GM23248 (cell line): ENCODE measurements at places on chromosomes 5 and 9.

GRCh38 chr5:71748360-71748759, 29.3 kb downstream of the CARTPT start:
- H3K27ac ChIP-seq, result no peak overlapping the region
- no peaks in the 10 kb centered on the region for H3K36me3 ChIP-seq
- H3K4me3 ChIP-seq, result no peak overlapping the region

GRCh38 chr9:33943389-33943788, 105.3 kb downstream of the UBAP2 start:
- no peak overlapping the region for H3K27ac ChIP-seq
- no peak for DNase-seq
- H3K27me3 ChIP-seq, result no peaks in the 10 kb centered on the region
- H3K4me1 ChIP-seq, result peaks cover 32% of the 10 kb centered on the region
- no peak overlapping the region for H3K4me3 ChIP-seq

GRCh38 chr5:36177715-36178523, 26.0 kb downstream of the SKP2 start:
- H3K36me3 ChIP-seq, result peaks cover 76% of the 10 kb centered on the region
- H3K4me3 ChIP-seq, result no peak overlapping the region
- H3K4me1 ChIP-seq, result no peaks in the 10 kb centered on the region
- H3K27ac ChIP-seq, result no peak overlapping the region
- no peaks in the 10 kb centered on the region for H3K27me3 ChIP-seq

GRCh38 chr9:126861707-126862103, 1.3 kb downstream of the ZBTB34 start:
- peak overlapping the region; percentile 60 for H3K27ac ChIP-seq
- H3K36me3 ChIP-seq, result 0 out of 2 replicates have a peak, but pooled peaks cover 2% of the 10 kb centered on the region
- H3K27me3 ChIP-seq, result 0 out of 2 replicates have a peak, but pooled peaks cover 4% of the 10 kb centered on the region
- H3K4me1 ChIP-seq, result peaks cover 22% of the 10 kb centered on the region

GRCh38 chr9:94950579-94951323, 224.3 kb downstream of the AOPEP start:
- H3K36me3 ChIP-seq, result no peaks in the 10 kb centered on the region
- H3K27ac ChIP-seq, result no peak overlapping the region
- no peak overlapping the region for H3K4me3 ChIP-seq
- peaks cover 37% of the 10 kb centered on the region for H3K4me1 ChIP-seq
- no peaks in the 10 kb centered on the region for H3K27me3 ChIP-seq

- no peaks in the 10 kb centered on the region for H3K36me3 ChIP-seq
- no peak for DNase-seq
- no peak overlapping the region for H3K27ac ChIP-seq
- H3K4me3 ChIP-seq, result no peak overlapping the region
Observed at GRCh38 chr5:136276087-136276486, 83.1 kb upstream of the SMIM32 start.

GRCh38 chr9:84270847-84271530, 69.6 kb downstream of the SLC28A3 start:
- no peak for DNase-seq
- H3K27ac ChIP-seq, result no peak overlapping the region
- no peaks in the 10 kb centered on the region; the same call in 1 of the 2 replicates for H3K27me3 ChIP-seq
- H3K4me3 ChIP-seq, result peak overlapping the region; percentile 64
- 0 out of 2 replicates have a peak, but pooled peaks cover 4% of the 10 kb centered on the region for H3K4me1 ChIP-seq

DNA sequence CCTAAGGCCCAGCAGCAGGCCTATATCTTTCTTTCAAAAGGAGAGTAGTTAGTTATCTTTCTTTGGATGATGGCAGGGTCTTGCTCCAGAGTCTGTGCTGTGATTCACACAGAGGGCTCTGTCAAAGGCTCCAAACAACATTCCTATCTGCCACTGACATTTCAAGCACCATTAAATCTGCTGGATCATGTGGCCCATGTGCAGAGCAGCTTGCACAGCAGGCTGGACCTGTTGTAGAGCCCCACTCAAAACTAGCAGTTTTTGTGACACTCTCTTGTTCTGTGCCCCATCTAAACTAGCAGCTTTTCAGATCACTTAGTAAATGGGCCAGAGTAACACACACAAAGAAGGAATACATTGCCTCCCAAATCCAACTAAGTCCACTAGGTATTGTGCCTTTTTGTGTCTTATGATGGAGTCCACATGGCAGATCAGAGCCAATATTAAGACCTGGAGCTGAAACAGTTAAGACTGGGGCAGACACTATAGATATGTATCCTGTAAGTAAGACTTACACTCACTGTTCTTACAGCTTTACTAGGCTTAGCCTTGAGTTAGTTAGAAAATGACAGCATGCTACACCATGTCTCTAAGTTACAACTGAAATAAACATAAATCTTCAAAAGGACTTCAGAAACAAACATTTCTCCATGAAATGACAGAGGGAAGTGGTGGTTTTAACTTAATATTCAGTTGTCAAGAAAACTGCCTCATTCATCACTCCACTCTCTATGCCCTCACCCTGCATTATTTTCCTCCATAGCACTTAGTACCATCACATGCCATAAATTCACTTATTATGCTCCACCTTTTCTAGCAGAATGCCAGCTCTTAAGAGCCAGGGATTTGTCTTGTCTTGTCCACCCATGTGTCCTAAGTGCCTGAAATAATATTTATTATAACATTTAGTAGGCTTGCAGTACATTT, 400.9 kb downstream of the RAB3C start:
- H3K27me3 ChIP-seq, result no peaks in the 10 kb centered on the region
- H3K4me3 ChIP-seq, result no peak overlapping the region
- H3K36me3 ChIP-seq, result no peaks in the 10 kb centered on the region; the same call in 1 of the 2 replicates
- no peaks in the 10 kb centered on the region for H3K4me1 ChIP-seq
- DNase-seq, result no peak

- peaks cover 21% of the 10 kb centered on the region for H3K4me1 ChIP-seq
- peak; percentile 77 for DNase-seq
- H3K36me3 ChIP-seq, result no peaks in the 10 kb centered on the region
- no peaks in the 10 kb centered on the region; the same call in 1 of the 2 replicates for H3K27me3 ChIP-seq
- H3K4me3 ChIP-seq, result peak overlapping the region; percentile 60
- H3K27ac ChIP-seq, result no peak overlapping the region
Observed at GRCh38 chr5:16550316-16550952, 66.4 kb downstream of the RETREG1 start.

DNA sequence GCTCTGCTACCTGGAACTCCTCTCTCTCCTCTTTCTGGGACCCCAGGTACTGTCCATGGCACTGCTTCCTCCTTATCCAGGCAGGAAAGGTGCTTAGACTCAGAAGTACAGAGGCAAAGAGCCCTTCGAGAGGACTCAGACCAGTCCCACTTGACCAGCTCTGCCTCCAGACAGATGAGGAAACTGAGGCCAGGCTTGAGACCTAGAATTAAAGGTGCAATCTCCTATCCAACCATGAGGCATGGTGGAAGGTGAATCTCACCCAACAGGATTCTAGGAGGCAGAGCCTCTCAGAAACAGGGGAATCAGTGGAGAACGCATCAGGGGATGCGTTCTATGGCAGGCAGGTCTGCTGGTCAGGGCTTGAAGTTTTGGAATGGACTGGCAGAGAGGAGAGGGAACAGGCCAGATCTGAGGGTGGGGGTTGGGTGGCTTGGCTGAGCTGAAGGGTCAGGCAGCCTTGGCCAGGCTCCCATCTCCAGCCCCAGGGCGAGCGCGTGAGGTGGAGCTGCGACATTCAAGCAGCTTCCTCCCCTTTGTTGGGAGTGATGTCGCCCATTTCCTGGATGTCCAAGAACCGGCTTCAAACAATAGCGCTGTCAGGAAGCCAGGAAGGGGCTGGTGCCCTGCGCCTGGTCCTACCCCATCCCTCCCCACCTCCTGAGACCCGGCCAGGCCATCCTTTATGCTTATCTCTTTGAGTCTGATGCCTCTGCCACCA, 26.2 kb downstream of the NDUFA8 start:
- no peak for DNase-seq
- H3K27me3 ChIP-seq, result no peaks in the 10 kb centered on the region
- no peaks in the 10 kb centered on the region for H3K36me3 ChIP-seq
- no peak overlapping the region for H3K27ac ChIP-seq
- no peak overlapping the region for H3K4me3 ChIP-seq

DNA sequence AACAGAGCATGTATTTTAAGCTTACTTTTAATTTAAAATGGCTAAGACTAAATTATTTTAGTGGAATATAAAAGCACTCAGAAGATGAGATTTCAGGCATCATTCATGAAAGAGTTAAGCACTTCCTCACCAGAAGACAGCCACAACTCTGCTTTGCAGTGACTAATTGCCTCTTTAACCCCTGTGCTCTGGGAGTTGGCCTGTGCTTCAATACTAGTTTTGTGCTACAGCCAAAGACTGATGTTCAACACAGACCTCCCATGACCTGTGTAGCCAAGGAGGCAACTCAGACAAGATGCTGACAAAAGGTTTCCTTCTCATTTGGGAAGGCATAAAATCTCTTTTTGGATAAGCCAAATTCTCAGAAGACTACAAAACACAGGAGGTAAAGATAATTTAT, 353.5 kb downstream of the FBXL17 start:
- no peak overlapping the region for H3K27ac ChIP-seq
- no peaks in the 10 kb centered on the region for H3K4me1 ChIP-seq
- no peaks in the 10 kb centered on the region for H3K27me3 ChIP-seq
- H3K36me3 ChIP-seq, result no peaks in the 10 kb centered on the region

DNA sequence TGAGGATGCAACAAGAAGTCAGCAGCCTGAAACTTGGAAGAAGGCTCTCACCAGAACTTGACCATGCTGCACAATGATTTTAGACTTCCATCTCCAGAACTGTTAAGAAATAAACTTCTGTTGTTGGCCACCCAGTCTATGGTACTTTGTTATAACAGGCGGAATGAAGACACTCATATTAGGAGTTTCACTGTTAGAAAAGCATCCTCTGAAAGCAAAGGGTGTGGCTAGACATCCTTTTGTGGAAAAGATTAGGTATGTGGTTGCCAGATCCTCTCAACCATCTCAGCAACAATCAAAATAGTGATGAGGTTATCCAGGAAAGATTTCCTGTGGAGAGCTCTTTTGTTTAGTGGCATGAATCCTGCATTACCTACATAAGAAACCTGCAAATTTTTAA, 20.7 kb downstream of the ITGA2 start:
- H3K27me3 ChIP-seq, result no peaks in the 10 kb centered on the region
- no peak for DNase-seq
- no peaks in the 10 kb centered on the region for H3K36me3 ChIP-seq
- H3K4me1 ChIP-seq, result peaks cover 60% of the 10 kb centered on the region
- no peak overlapping the region for H3K4me3 ChIP-seq

GRCh38 chr5:113212244-113212920, 222.4 kb downstream of the TSSK1B start:
- no peaks in the 10 kb centered on the region for H3K27me3 ChIP-seq
- no peaks in the 10 kb centered on the region for H3K36me3 ChIP-seq
- DNase-seq, result peak; percentile 39
- peaks cover 6% of the 10 kb centered on the region for H3K4me1 ChIP-seq
- H3K4me3 ChIP-seq, result no peak overlapping the region
- H3K27ac ChIP-seq, result no peak overlapping the region

GRCh38 chr9:96874947-96875460, 20.7 kb upstream of the ZNF782 start:
- no peak overlapping the region for H3K27ac ChIP-seq
- no peaks in the 10 kb centered on the region for H3K36me3 ChIP-seq
- peak; percentile 30 for DNase-seq
- H3K27me3 ChIP-seq, result peaks cover 26% of the 10 kb centered on the region
- H3K4me3 ChIP-seq, result peak overlapping the region; percentile 68
- peaks cover 6% of the 10 kb centered on the region; the same call in 1 of the 2 replicates for H3K4me1 ChIP-seq

- H3K27me3 ChIP-seq, result no peaks in the 10 kb centered on the region
- no peak overlapping the region for H3K4me3 ChIP-seq
- no peaks in the 10 kb centered on the region for H3K36me3 ChIP-seq
- no peaks in the 10 kb centered on the region for H3K4me1 ChIP-seq
- no peak for DNase-seq
Observed at GRCh38 chr9:90249094-90249493, 393.5 kb downstream of the DIRAS2 start.

DNA sequence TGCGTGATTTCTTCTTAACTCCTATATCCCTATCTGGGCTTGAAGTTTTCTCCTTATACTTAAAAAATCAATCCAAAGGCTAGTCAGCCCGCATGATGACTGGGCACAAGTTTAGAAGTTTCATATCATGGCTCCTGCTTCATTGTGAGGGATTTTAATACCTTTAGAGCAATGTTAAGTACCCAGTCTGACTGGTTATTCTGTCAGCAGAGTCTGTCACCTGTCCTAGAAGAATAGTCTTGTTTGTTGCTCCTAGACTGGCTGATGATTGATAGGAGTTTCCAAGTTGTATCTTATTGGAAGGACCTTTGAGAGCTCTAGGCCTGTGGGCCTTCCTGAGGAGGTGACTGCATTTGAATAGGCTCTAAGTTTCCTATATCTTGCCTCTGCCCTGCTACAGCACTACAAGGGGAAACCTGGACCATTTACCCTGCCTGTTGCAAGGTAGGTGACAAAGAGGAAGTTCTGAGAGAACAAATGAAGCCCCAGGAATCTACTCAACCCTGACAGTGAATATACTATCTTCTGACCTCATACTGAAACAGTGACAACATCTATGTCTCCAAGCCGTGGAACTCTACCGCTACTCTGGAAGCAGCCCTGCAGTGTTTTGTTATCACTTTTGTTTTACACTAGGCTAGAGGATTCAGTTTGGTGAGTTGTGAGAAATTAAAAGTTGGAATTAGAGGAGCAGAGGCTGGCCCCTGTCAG, 66.5 kb downstream of the F2RL2 start:
- no peaks in the 10 kb centered on the region for H3K36me3 ChIP-seq
- no peak for DNase-seq
- 0 out of 2 replicates have a peak, but pooled peaks cover 5% of the 10 kb centered on the region for H3K27me3 ChIP-seq
- no peak overlapping the region for H3K4me3 ChIP-seq
- no peak overlapping the region for H3K27ac ChIP-seq

GRCh38 chr9:128251732-128252100, 24.1 kb downstream of the GOLGA2 start:
- H3K4me1 ChIP-seq, result no peaks in the 10 kb centered on the region
- H3K4me3 ChIP-seq, result no peak overlapping the region
- peak; percentile 33 for DNase-seq
- no peaks in the 10 kb centered on the region for H3K27me3 ChIP-seq
- no peak overlapping the region for H3K27ac ChIP-seq

DNA sequence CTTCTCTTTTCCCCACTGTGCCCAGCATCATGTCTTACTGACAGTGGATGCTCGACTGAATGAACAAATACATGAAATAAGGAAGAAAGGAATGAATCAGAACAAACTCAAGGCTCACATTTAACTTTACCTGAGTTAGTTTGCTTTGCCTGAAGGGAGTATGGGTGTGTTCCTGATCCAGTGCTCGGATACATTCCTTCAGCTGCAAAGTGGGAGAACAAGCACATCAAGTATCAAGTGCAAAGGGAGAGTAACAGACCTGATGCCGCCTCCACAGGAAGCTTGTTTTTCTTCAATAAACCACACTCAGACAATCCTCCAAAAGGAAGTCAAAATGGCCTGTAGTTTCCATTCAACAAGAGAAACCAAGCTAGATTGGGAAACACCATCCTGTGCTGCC, 66.1 kb downstream of the KIF24 start:
- no peak overlapping the region for H3K4me3 ChIP-seq
- no peak for DNase-seq
- no peaks in the 10 kb centered on the region for H3K4me1 ChIP-seq
- H3K36me3 ChIP-seq, result no peaks in the 10 kb centered on the region
- no peak overlapping the region for H3K27ac ChIP-seq

GRCh38 chr9:92660266-92660665, 9.7 kb downstream of the IPPK start:
- no peak for DNase-seq
- H3K27ac ChIP-seq, result no peak overlapping the region
- H3K27me3 ChIP-seq, result no peaks in the 10 kb centered on the region
- no peaks in the 10 kb centered on the region; the same call in 1 of the 2 replicates for H3K36me3 ChIP-seq
- H3K4me1 ChIP-seq, result peaks cover 17% of the 10 kb centered on the region

GRCh38 chr5:14414007-14414406, 167.6 kb upstream of the OTULINL start:
- no peak overlapping the region for H3K4me3 ChIP-seq
- no peak for DNase-seq
- H3K27ac ChIP-seq, result peak overlapping the region; percentile 29; the same call in 1 of the 2 replicates
- H3K27me3 ChIP-seq, result no peaks in the 10 kb centered on the region
- H3K4me1 ChIP-seq, result peaks cover 50% of the 10 kb centered on the region
- peaks cover 64% of the 10 kb centered on the region for H3K36me3 ChIP-seq
